GM12865 (cell line): ENCODE measurements at places on chromosomes 3 and 15.

DNA sequence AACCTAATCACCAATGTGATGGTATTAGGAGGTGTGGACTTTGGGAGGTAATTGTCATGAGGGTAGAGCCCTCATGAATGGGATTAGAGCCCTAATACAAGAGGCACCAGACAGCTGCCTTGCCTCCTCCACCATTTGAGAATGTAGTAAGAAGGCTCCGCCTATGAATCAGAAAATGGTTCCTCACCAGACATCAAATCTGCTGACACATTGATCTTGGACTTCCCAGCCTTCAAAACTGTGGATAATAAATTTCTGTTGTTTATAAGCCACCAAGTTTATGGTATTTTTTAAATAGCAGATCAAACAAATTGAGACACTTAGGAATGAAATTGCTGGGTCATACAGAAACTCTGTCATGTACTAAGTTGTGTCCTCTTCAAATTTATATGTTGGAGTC is 56.8 kb upstream of the COL6A5 start:
- no peak for DNase-seq

DNA sequence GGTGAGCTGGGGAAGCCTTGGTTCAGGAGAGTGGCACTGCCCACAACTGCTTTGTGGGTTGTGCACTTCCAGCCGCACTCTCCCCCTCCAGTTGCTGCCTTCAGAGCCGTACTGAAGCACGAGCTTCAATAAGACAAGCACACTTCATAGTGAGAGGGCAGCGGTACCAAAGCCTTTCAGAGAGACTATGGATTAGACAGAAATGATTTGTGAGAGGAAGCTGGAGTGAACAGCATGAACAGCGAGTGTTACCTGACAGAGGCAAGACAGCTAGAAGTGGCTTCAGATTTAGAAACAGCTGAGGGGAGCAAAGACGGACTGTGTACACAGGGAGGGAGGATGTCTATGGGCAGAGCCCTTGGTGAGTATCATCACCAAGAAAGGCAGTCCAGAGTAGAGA is 31.1 kb downstream of the HCLS1 start:
- DNase-seq, result no peak

DNA sequence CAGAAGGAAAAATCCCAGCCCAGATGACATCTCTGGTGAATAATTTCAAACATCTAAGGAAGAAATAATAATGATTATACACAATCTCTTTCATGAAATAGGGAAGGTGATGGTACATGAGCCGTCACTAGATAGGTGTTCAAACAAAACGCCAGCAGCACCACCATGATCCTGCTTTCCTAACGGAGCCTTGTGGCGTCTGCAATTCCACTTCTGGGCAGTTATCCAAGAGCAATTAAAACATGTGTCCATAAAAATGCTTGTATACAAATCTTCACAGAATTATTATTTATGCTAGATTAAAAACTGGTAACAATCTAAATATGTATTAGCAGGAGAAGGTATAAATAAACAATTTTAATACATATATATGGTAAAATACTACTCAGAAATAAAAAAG is 33.7 kb downstream of the RTP4 start:
- no peak for DNase-seq

DNA sequence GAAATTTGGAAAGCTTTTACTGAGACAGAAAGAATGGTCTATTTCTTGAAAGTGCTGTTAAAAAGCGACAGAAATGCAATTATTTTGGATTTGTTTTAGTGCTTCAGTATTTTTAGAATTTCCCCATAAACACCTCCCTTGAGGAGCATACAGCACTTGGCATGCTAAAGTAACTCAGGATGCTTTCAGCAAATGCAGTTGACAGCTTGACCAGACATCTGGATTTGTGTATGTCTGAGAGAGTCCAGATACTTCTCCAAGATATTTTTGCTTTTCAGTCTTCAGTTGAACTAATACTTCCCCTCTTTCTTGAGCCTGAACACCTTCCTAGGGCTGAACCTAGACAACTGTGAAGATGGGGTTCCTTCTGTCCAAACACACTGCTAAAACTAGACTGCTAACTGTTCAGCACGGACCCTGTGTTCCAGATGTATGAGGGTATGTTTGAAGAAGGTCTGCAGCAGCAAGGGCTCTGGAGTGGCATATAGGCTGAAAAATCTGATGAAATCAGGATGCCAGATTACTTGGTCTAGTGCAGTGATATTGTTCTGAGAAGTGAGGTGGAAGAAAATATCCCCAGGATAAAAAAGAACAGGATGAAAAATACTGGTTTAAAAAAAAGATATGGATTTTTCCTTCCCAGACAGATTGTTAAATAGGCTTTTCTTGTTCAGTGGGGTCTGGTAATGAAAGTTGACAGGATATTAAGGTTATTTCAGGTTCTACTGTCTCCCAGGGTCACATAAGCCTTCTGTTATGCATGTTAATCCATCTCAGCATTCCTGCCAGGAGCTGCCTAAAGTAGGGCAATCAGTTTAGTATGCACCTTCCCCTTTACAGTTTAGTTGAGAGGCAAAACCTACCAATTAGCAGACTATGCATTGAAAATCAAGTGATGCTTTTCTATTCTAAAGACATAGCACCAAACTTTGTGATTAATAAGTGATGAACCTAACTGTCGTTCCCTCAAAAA is 516.9 kb upstream of the TBL1XR1 start:
- DNase-seq, result no peak

DNA sequence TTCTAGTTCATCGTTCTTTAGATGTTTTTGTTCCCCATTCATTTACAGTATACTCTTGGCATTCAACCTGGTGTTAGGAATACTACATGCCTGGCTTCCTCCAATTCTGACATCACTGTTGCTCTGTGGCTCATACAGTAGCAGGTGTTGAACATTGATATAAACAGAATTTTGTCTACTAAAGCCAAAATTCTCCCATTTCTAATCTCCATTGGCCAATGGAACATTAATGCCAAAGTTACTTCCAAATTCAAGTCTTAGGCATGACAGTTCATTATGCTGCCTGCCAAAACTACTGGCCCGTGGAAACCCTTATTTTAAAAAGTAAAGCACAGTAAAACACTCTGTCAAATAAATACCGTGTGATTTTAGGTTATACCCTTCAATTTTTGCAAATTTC is 368.0 kb downstream of the NAALADL2 start:
- DNase-seq, result no peak

- no peak for DNase-seq
Measured at GRCh38 chr3:53724566-53724965, 121.7 kb downstream of the CHDH start.
